ENCODE measurements at places on chromosomes 7 and 10. TPM values are rescaled to one million over a fixed set of nuclear protein-coding genes. Genes with fewer than 3 reads are reported as not detected.

DNA sequence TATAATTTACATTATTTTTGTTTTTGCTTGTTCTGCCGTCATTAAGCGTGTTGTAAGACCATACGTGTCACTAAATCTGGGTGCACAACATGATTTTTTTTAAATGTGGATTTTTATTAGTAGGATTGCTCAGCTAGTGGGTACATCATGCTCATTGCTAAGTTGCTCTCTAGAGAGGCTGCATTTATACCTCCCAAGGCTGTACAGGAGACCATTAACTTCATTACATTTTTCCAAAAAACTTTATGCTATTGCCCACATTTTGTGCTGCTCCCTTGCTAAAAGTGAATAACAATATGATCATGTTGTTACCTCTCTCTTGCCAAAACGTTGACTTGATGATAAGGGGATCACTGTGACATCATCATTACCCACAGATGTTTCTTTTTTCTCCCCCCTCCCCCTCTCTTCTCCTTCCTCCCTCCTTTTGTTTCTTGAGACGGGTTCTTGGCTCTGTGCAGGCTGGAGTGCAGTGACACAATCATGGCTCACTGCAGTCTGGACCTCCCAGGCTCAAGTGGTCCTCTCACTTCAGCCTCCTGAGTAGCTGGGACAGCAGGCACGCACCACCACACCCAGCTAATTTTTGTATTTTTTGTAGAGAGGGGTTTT, 65.1 kb downstream of the BMPR1A start:
- peak; percentile 42 for DNase-seq

GRCh38 chr7:8343556-8343955, 81.6 kb upstream of the ICA1 start:
- no peak for DNase-seq

DNA sequence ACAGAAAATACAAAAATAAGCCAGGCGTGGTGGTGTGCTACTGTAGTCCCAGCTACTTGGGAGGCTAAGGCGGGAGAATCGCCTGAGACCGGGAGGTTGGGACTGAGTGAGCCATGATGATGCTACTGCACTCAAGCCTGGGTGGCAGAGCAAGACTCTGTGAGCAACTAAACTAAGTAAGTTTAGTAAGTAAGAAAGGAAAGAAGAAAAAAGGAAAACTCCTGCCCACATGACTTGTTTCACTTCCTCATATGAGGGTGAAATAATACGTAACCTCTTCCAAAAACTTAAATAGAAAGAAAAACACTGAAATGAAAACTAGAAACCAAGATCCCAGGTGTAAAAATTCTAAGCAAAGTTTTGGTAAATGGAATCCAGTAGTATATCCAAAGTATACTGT, 79.6 kb downstream of the LARP4B start:
- no peak for DNase-seq

GRCh38 chr7:114806590-114807162, 115.2 kb upstream of the MDFIC start:
- DNase-seq, result no peak

DNA sequence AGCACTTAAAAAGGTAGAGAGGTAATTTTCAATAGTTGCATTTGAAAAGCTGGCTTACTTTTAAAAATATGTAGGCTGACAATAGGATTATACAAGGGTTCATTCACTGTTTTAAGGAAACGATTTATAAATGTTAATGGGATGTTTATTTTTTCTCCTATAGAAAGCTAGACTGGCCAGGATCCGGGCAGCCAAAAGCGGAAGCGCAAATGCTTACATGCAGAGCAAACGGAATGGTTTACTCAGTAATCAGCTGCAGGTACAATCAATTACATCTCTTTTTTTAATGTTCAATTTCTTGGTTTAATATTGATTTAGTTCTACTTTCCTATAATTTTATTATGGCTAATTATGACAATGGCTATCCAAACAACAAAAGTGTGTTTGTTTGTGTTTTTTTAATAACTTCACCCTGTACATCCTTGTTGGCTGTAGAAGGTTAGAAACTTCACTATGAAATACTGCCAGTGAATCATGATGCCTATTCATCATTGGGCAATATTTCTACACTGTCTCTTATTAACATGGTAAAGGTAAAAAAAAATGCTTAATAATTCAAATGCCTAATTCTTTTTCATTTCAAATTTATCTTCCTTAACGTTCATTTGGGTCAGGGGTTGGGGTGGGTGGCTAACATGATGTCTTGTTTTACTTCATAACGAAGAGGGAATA, 116.4 kb downstream of the TSPAN12 start:
- DNase-seq, result no peak

DNA sequence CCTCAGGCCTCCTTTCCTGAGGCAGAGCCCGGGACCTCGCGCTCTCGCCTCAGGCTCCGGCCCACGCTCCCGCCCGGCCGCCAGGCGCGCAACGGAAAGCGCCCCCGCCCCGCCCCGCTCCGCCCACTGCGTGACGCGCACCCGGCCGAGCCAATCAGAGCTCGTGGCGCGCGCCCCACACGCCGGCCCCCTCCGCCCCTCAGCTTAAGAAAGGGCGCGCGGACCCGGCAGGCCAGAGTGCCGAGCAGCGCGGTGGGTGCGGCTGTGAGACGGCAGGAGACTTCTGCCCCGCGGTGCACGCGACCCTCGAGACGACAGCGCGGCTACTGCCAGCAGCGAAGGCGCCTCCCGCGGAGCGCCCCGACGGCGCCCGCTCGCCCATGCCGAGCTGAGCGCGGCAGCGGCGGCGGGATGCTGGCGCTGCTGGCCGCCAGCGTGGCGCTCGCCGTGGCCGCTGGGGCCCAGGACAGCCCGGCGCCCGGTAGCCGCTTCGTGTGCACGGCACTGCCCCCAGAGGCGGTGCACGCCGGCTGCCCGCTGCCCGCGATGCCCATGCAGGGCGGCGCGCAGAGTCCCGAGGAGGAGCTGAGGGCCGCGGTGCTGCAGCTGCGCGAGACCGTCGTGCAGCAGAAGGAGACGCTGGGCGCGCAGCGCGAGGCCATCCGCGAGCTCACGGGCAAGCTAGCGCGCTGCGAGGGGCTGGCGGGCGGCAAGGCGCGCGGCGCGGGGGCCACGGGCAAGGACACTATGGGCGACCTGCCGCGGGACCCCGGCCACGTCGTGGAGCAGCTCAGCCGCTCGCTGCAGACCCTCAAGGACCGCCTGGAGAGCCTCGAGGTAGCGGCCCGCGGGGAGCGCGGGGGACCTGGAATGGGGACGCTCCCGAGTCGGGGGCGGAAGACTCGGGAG, at the start of gene NPTX2:
TSS of gene NPTX2 (plus strand) at position 235 of the 909 bp plus-strand sequence. CDS start at position 412, 177 bp downstream.
- DNase-seq, result peak; percentile 77

- no peak for DNase-seq
Measured at GRCh38 chr7:34949361-34949760, 87.9 kb downstream of the DPY19L1 start.

- no peak for DNase-seq
Measured at GRCh38 chr7:90569368-90569767, 26.8 kb upstream of the CDK14 start.

GRCh38 chr10:89090756-89091445, 100.3 kb downstream of the FAS start:
- DNase-seq, result no peak

NRP1 gene
- total RNA-seq, result 175 TPM

TCERG1L gene
- not detected for total RNA-seq

NANOS1 gene
- total RNA-seq, result 8.7 TPM

ATP5MK gene
- 1,234 TPM for total RNA-seq
